ENCODE measurements at places on chromosomes 12 and 14. TPM values are rescaled to one million over a fixed set of nuclear protein-coding genes. Genes with fewer than 3 reads are reported as not detected.

MYH6 gene
- 76.6 TPM for total RNA-seq

GPR84 gene
- total RNA-seq: not detected

IAPP gene
- total RNA-seq: not detected

- DNase-seq: no peak
These were observed 2.9 kb downstream of the SRP54 start for GRCh38 chr14:34985740-34986139.

GRCh38 chr12:42732908-42733411 is 143.4 kb upstream of the PRICKLE1 start:
- DNase-seq: no peak

GRCh38 chr12:128266541-128267130 is 334 bp upstream of the TMEM132C start:
- DNase-seq: no peak

DNA sequence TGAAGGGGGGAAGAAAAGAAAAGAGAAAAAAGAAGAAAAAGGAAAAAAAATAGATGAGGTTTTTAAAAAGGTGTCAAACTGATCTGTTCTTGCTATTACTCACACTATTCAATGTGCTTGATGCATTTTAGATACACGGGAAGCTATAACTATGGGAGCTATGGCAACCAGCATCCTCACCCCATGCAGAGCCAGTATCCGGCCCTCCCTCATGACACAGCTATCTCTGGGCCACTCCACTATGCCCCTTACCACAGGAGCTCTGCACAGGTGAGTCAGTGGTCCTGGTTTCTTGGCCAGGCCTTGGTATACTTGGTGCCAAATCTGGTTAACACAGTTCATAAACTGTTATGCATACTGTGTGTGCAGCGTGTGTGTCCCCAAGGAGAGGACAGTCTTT is 24.0 kb upstream of the RIC8B start:
- DNase-seq: no peak

GRCh38 chr12:72610342-72610741 is 338.2 kb downstream of the TRHDE start:
- no peak for DNase-seq

GRCh38 chr12:14962153-14962539 is 745 bp upstream of the ARHGDIB start:
- DNase-seq: no peak

- no peak for DNase-seq
These were observed 35.8 kb downstream of the ETV6 start for GRCh38 chr12:11685316-11685715.

GRCh38 chr12:64893961-64894360 is 69.5 kb downstream of the TBC1D30 start:
- DNase-seq: no peak

Data from heart right ventricle (tissue), 16 donors.